Panc1 (cell line): ENCODE measurements at places on chromosomes 16 and 17. TPM values are rescaled to one million over a fixed set of nuclear protein-coding genes. Genes with fewer than 3 reads are reported as not detected.

Gene RDM1
- 5.5 TPM for total RNA-seq

Gene SULT1A2
- not detected for total RNA-seq

Gene MYL4
- 0.49 TPM for total RNA-seq

Gene EVPL
- 36.4 TPM for total RNA-seq

Gene CTF1
- total RNA-seq = 2.9 TPM

Gene SMIM22
- not detected for total RNA-seq

Gene TP53TG3F
- 0.54 TPM for total RNA-seq

Gene FOXJ1
- 0.28 TPM for total RNA-seq

Gene GPR139
- total RNA-seq = not detected

Gene GABARAP
- 289 TPM for total RNA-seq

DNA sequence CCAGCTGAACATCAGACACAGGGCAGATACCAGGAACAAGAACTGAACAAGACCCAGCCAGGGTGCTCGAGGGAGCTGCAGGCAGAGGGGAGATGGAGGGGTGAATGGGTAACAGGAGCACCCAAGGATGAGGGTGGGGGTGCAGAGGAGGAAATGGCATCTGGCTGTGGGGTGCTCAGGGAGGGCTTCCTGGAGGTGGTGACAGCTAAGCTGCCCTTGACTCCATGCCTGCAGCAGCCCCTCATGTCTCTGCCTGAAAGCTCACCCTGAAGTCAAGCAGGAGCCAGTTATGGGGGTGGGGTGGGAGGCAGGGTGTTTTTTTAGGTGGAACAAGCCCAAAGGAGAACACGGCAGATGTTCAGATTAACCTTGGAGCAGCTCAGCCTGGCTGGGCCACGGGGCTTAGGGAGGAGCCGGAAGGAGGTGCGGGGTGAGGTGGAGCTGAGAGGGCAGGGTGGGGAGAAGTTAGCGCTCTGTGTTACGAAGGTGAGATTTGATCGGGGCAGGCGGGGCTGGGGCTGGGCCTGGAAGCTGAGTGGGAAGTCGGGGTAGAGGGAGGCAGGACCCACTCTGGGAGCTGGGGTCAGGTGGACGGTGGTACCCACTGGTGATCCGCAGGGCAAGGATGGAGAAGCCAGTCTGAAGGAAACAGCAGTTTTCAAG, 143.0 kb downstream of the ENGASE start:
- no peak for DNase-seq

DNA sequence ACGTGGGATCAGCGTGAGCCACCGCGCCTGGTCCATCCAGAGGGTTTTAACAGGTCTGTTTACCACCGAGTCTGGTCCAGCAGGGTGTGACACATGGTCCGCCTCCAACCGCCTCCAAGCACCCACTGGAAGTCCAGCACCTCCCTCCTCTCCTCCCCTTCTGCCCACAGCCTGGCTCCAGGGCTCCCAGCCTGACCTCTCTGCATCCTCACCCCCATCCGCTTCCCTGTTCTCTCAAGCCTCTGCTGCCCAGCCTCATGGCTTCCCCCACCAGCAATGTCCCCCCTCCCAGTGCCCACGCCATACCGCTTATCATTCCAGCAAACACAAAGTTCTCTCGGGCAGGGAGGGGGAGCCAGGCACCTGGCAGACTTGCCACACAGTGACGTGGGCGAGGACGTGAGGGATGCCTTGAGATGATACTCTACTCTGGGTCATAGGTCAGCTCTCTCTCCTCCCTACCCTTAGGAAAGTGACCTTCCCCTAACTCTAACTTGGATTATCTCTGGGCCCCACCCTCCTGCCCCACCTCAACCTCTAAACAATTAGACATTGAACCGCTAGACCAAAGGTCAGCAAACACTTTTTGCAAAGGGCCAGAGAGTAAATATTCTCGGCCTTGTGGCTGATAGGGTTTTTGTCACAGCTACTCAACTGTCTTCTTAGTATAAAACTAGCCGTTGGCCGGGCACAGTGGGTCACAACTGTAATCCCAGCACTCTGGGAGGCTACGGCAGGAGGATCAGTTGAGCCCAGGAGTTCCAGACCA, 23.1 kb downstream of the CDC42EP4 start:
- DNase-seq = no peak

DNA sequence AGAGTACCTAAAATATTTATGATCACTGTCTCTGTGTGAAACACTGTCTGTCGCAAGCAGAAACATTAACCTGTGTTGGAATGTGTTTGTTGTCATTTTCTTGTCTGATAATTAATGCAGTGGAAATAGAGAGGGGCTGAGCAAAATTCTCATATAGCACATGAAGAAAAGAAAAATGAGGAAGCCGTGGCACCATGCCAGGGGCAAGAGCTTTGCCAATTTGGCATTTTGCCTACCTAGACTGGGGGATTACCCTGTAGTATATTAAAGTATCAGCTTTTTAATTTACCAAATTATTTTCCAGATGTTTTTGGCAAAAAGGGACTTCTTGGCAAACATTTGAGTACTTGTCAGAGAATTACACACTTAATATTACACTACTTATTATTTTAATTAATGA, 1326.6 kb upstream of the GOT2 start:
- no peak for DNase-seq

GRCh38 chr17:68812876-68813584, 142.2 kb downstream of the ABCA8 start:
- DNase-seq = no peak

- no peak for DNase-seq
These were observed 13.7 kb upstream of the NAGLU start for GRCh38 chr17:42522263-42522790.

DNA sequence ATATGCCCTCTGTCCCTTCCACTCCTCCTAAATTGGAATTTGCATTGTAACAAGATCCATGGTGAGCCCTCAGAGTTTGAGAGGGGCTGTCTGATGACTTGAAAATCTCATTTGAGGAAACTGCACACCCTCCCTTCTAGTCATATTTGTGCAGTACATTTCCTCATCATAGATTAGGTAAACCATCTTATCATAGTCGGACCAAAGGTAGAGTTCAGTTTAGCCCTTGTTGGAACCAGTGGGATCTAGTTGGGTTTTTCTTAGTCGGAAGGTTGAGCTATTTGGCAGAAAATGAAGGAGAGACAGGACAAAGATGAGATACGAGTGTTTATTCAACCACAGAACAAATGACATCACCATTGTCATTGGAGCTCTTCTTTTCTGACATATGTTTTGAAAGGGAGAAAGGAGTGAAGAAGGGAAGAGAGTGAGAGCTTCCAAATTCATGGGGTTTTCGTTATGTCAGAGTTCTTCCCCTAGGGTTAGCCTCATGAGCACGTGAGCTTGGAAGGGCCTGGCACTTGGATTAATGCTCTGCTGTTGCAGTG, 15.8 kb upstream of the KRT20 start:
- DNase-seq = no peak

GRCh38 chr16:57479976-57480753, 6.1 kb downstream of the DOK4 start:
- no peak for DNase-seq
